ENCODE measurements at places on chromosomes 4 and X. TPM values are rescaled to one million over a fixed set of nuclear protein-coding genes. Genes with fewer than 3 reads are reported as not detected.

GRCh38 chrX:46665232-46666152, 91.9 kb downstream of the CHST7 start:
- H3K4me1 ChIP-seq: no peaks in the 10 kb centered on the region
- no peak for DNase-seq
- no peak overlapping the region for H3K4me3 ChIP-seq
- no peak overlapping the region for H3K27ac ChIP-seq

- no peaks in the 10 kb centered on the region for H3K4me1 ChIP-seq
- peaks cover 2% of the 10 kb centered on the region for H3K36me3 ChIP-seq
- H3K27ac ChIP-seq: no peak overlapping the region
- H3K4me3 ChIP-seq: no peak overlapping the region
- H3K27me3 ChIP-seq: no peaks in the 10 kb centered on the region
- no peak for DNase-seq
These were observed 75.7 kb downstream of the CPEB2 start for GRCh38 chr4:15077969-15078368.

DNA sequence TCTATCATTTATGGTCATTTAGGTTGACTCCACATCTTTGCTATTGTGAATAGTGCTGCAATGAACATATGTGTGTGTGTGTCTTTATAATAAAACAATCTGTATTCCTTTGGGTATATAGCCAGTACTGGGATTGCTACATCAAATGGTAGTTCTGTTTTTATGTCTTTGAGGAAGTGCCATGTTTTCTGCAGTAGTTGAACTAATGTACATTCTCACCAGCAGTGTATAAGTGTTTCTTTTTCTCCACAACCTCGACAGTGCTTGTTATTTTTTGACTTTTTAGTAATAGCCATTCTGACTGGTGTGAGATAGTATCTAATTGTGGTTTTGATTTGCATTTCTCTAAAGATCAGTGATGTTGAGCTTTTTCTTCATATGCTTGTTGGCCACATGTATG, 80.5 kb downstream of the ARHGAP6 start:
- no peak overlapping the region for H3K4me3 ChIP-seq
- DNase-seq: no peak
- H3K27ac ChIP-seq: no peak overlapping the region
- no peaks in the 10 kb centered on the region for H3K27me3 ChIP-seq
- no peaks in the 10 kb centered on the region for H3K36me3 ChIP-seq

DNA sequence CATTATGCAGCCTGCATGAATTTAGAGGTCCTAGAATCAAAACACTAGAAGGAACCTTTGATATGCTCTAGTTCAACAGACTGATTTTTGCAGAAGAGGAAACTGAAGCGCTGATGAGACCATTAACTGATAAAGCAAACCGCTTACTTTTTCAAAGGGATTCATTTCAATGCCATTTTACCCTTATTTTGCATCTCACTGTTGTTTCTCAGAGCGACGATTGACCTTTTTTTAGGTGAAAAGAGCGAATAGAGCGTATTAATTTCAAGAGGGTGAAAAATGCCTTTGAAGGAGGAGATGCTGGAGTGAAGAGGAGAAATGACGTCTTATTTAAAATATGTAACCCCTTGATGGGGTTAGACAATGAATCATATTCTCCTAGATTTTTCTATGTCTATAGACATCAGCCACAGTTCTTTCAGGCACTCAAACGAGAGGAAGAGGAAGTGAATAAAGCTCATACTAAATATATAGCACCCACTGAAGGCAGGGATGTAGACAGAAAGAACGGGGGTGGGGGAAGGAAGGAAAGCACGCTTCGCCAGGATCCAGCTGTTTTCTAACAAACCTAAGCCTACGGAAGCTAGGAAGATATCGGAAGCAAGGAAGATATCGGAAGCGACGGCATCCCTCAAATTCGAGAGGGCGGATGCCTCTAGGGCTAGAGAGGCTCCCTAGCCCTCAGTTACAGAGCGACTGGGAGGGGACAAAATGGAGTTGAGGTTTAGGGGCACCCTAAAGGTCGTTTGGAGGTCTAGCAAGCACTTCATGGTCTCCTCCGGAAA, 848 bp downstream of the ACSL4 start:
- H3K27me3 ChIP-seq: no peaks in the 10 kb centered on the region
- H3K4me1 ChIP-seq: no peaks in the 10 kb centered on the region
- peaks cover 19% of the 10 kb centered on the region for H3K36me3 ChIP-seq
- peak overlapping the region; percentile 52 for H3K27ac ChIP-seq

Gene MAGEA9B
- total RNA-seq: 0.31 TPM

Gene GAGE2A
- total RNA-seq: not detected
